ENCODE measurements at places on chromosomes 7 and 10.

GRCh38 chr7:137590756-137591305 lies 247.3 kb upstream of the PTN start:
- DNase-seq: no peak

DNA sequence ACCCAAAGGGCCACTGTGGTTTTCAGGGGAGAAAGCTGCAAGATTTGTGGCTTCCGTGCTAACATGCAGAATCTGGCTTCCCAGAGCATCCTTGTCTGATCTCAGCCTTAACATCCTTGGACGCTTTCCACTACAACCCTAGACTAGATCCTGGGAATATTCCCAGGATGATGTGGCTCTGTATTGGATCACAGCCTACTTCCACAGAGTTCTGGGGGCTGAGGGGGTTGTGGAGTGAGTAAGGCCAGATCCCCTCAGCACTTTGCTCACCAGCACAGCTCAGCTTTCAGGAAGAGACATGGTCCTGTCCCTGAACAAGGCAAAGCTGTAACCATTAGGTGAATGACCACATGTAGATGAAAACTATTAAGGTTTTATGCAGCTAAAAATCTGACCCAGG lies 241.3 kb upstream of the MYO3A start:
- DNase-seq: no peak

DNA sequence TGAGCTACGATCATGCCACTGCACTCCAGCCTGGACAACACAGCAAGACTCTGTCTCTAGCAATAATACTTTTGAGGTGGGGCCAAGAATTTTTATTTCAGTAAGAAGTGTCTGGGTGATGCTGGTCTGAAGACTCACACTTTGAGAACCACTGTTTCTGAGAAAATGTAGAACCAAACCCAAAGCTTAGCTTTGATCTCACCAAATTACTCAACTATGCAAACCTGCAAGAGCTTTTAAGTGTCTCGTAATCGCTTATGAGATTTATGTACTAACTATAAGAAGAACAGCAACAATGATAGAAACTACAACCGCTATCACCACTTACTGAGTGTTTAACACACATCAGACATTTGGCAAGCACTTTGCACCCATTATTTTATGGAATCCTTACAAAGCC lies 29.5 kb downstream of the APBB1IP start:
- no peak for DNase-seq

- DNase-seq: no peak
These were observed 69.6 kb downstream of the CYP26A1 start for GRCh38 chr10:93143281-93143680.

GRCh38 chr10:33229252-33229948 lies 105.1 kb downstream of the NRP1 start:
- DNase-seq: peak; percentile 26

- DNase-seq: no peak
These were observed 47.5 kb downstream of the CAMK2B start for GRCh38 chr7:44277851-44278250.

DNA sequence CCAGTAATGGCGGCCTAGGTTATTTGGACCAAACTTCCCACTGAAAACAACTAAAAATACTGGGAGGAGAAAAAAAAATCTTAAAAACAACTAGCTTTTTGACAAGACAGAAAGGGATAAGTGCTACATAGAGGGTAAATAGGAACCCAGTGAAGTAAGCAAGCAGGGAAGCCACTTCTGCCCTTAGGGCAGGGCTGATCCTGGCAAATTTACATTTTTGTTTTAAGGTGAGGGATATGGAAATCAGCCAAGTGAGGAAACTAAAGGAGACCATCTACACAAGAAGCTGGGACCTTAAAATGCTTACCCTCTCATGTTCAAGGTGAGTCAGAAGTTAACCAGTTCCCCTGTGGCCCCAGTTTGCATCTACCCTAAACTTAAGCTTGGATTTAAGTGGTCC lies 46.5 kb upstream of the CYCS start:
- no peak for DNase-seq

GRCh38 chr10:119316729-119317097 lies 109.3 kb downstream of the GRK5 start:
- DNase-seq: peak; percentile 69

- no peak for DNase-seq
These were observed 111.9 kb downstream of the NEBL start for GRCh38 chr10:20785174-20785573.

DNA sequence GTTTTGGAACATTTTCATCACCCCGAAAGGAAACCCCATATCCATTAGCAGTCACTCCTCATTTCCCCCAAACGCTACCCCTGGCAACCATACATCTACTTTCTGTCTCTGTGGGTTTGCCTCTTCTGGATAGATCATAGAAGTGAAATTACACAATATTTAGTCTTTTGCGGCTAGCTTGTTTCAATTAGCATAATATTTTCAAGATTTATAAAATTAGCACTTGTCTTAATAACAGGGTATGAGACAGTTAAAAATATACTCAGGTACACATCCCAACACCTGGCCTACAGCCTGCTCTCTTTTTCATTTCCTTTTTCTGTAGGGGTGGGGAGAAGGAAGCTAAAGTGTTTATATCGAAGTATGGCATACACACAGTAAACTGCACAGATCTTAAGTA lies 81.4 kb upstream of the LRGUK start:
- DNase-seq: no peak

- no peak for DNase-seq
These were observed 319.7 kb downstream of the SNX13 start for GRCh38 chr7:17620566-17620965.

DNA sequence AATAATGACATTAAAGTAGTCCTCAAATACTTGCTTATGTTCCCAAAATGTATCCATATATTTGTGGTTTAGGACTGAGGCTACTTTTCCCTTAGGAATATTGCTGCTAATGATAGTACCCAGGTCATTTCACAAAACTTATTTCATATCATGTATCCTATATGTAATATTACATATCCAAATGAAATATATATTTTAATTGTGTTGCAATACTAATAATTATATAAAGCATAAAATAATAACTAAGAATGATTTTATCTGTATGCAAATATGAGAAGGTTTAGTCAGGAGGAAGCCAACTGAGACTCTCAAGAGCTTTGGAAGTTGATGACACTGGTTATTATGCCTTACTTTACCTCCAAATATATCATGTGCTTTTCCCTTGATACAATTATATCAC lies 231.5 kb upstream of the KLF14 start:
- no peak for DNase-seq

DNA sequence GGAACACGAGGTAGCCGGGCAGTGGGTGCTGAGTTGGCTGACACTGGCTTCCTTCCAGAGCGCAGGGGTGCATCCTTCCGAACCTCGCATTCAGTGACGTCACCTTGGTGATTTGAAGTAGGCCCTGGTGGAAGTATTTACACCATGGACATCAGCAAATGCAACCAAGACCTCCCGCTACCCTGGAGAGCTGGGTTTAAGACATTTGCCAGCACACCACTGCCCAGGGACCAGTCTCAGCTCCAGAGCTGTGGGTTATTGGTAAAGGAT lies 106.4 kb upstream of the GPR26 start:
- DNase-seq: no peak

DNA sequence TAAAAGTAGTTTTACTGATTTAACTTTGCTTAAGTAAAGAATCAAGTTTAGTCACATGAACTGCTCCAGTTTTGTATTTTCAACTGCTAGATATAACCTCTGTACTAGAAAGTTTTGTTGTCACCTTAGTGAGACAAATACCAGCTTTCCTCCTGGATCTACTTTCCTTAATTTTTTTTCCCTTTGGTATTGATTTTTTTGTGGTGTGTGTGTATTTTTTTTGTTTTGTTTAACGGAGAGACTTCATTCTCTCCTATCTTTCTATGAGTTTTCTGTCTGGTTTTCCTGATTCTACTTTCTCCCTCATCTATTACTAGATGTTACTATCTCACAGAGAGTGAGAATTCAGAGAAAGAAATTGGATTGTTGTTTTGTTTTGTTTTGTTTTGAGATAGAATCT lies 52.0 kb downstream of the TASOR2 start:
- DNase-seq: no peak

DNA sequence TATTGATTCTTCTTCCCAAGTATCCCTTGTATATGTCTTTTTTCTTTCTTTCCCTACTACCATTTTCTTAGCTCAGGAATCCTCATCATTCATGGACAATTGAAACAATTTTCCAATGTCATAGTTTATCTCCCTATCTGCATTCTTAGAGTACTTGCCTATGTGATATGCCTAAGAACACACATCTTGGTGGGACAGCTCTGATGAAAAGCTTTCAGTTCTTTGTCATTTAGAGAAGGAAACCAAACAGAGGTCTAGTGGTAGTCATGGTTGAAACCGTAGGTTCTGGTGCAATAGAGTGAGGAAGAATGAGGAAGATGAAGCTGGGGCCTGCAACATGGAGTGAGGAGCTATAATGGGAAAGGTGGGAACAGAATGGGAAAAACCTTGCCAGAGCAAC lies 28.2 kb downstream of the TDRD1 start:
- DNase-seq: no peak

- DNase-seq: no peak
These were observed 53.0 kb upstream of the EBF3 start for GRCh38 chr10:130016993-130017630.

DNA sequence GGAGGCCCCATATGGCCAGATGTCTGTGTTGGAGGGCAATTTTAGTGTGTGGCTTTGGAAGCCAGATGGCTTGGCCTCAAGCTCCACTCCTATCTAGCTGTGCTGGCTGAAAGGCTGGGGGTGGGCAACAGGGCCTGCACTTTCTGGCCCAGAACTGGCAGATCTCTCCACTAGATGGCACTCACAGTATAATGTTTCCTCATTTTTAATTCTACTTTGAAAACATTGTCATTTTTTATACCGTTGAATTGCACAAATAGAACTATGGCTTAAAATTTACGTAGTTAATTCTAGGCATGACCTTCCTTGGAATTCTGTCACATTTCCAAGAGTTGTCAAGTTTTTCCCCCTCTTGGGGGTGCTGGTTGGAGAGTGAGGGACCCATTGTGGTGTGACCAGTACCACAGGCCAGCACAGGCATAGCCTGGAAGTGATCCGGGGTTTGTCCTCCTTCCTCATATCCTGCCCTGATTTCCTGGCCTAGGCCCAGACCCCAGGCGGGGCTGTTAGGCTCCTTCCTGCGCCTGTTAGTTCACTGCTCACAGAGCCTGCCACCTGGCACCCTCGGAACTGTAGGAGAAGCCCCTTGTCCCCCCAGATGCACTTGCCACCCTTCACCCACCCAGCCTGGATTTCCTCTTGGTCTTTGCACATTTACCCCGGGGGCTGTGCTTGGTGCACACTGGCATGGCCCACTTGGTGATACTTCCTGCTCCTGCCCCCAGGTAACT lies 52.8 kb downstream of the ARHGAP22 start:
- peak; percentile 84 for DNase-seq
